NCI-H510A (cell line): ENCODE measurements at places on chromosomes 4 and X.
A peak's percentile ranks its signal among the peaks of the same experiment; 100 is the strongest.

GRCh38 chrX:18598413-18598812 is 73.5 kb downstream of the RS1 start:
- no peak for DNase-seq

DNA sequence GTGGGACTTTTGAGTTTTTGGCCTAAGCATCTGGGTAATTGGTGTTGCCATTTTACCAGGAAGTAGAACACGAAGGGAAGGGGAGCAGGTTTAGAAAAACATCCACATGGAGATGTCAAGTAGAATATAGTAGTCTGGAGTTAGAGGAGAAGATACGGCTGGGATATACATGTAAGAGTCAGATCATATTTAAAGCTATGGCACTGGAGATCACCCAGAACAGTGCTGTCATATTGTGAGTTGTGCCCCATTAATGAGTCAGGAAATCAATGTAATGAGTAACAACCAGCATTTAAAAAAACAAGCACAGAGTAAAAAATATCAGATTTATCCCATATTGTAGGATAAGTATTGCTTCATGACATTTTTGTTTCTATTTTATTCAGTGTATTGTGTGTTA is 4.2 kb downstream of the GSTCD start:
- DNase-seq, result no peak

- DNase-seq, result peak; percentile 1
Observed at GRCh38 chr4:173317004-173317403, 17.2 kb downstream of the HMGB2 start.

GRCh38 chrX:133722756-133723155 is 262.6 kb downstream of the GPC3 start:
- DNase-seq, result no peak

- no peak for DNase-seq
Observed at GRCh38 chr4:119604266-119604665, 24.3 kb downstream of the PDE5A start.
